IMR-90 (cell line): ENCODE measurements at places on chromosomes 1 and 21.

- DNase-seq, result no peak
Measured at GRCh38 chr1:238701024-238701423, 685.3 kb upstream of the CHRM3 start.

- DNase-seq, result no peak
Measured at GRCh38 chr1:41994195-41994894, 75.6 kb upstream of the HIVEP3 start.

- DNase-seq, result no peak
Measured at GRCh38 chr1:32772281-32773017, 44.7 kb downstream of the YARS1 start.

DNA sequence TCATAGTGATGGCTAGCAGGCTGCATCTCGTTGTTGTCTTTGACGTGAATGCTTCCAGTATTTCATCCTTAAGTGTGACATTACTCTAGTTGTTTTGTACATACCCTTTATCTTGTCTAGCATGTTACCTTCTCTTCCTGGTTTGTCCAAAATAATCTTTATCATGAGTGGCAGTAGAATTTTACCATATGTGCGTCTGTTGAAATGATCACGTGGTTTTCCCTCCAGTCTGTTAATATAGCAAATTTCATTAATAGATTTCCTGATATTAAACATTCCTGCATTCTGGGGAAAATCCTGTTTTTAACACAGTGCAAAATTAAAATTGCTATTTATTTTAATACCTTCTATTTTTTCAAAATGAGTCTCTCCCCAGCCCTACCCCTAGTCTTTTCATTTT is 15.6 kb downstream of the ADARB1 start:
- DNase-seq, result no peak

GRCh38 chr21:42142627-42143026 is 71.5 kb downstream of the UMODL1 start:
- no peak for DNase-seq

DNA sequence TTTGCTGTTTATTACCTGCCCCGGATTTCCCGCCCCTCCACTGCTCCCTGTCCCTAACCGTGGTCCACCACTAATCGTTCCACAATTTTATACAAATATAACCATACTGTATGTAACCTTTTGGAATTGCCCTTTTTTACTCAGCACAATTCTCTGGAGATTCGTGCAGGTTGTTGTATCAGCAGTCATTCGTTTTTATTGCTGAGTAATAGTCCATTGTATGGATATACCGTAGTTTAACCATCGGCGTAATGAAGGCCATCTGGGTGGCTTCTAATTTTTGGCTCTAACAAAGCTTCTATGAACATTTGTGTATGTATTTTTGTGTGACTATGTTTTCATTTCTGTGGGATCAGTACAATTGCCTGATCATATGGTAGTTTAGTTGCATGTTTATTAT is 50.0 kb downstream of the UCK2 start:
- no peak for DNase-seq

DNA sequence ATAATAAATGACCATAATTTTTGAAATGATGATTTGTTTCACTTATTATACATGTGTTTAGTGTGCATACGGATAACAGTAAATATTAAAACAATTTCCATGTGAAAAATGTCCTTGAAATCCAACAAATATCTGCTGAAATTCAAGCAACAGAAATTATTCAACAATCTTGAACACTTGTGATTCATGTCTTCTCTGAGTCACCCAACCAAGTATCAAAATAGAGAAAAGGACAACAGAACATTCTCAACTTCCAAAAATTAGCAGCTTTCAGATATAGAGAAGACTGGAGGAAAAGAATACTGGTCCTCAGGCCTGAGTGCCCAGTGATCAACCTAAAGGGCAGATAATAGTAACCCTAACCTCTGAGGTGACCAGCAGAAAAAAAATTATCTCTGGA is 90.8 kb downstream of the VAV3 start:
- DNase-seq, result no peak

GRCh38 chr1:239833723-239834122 is 258.0 kb upstream of the FMN2 start:
- no peak for DNase-seq

- DNase-seq, result no peak
Measured at GRCh38 chr1:11657654-11658053, 3.0 kb downstream of the FBXO44 start.

- DNase-seq, result peak; percentile 70
Measured at GRCh38 chr1:68221980-68222373, 10.3 kb downstream of the WLS start.

GRCh38 chr21:41622831-41623548 is 115.0 kb upstream of the TMPRSS2 start:
- DNase-seq, result peak; percentile 53
